Testis (tissue), 5 donors: ENCODE measurements at places on chromosomes 3 and 15. TPM values are rescaled to one million over a fixed set of nuclear protein-coding genes. Genes with fewer than 3 reads are reported as not detected.

Gene TRPM1
- total RNA-seq: 4.4 TPM

Gene CFAP100
- total RNA-seq: 21.4 TPM

GRCh38 chr3:126540342-126540849, 16.4 kb downstream of the CHST13 start:
- no peaks in the 10 kb centered on the region for H3K4me1 ChIP-seq
- H3K27me3 ChIP-seq: no peaks in the 10 kb centered on the region
- H3K36me3 ChIP-seq: no peaks in the 10 kb centered on the region
- no peak overlapping the region for H3K4me3 ChIP-seq
- H3K27ac ChIP-seq: no peak overlapping the region

DNA sequence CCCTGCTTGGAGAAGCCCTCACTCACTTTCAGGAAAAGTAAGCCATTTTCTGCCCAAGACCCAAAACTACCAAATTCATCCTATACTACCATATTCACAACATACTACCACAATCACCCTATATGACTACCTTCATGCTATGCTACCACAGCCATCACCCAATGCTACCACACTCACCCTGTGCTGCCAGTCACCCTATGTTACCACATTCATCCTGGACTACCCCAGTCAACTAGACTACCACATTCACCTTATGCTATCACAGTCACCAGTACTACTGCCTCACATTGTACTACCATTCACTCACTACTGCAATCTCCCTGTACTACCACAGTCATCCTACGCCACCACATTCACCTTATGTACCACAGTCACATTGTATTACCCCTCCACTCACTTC, 58.4 kb upstream of the CDV3 start:
- H3K4me3 ChIP-seq: no peak overlapping the region
- no peaks in the 10 kb centered on the region for H3K27me3 ChIP-seq
- H3K36me3 ChIP-seq: no peaks in the 10 kb centered on the region

DNA sequence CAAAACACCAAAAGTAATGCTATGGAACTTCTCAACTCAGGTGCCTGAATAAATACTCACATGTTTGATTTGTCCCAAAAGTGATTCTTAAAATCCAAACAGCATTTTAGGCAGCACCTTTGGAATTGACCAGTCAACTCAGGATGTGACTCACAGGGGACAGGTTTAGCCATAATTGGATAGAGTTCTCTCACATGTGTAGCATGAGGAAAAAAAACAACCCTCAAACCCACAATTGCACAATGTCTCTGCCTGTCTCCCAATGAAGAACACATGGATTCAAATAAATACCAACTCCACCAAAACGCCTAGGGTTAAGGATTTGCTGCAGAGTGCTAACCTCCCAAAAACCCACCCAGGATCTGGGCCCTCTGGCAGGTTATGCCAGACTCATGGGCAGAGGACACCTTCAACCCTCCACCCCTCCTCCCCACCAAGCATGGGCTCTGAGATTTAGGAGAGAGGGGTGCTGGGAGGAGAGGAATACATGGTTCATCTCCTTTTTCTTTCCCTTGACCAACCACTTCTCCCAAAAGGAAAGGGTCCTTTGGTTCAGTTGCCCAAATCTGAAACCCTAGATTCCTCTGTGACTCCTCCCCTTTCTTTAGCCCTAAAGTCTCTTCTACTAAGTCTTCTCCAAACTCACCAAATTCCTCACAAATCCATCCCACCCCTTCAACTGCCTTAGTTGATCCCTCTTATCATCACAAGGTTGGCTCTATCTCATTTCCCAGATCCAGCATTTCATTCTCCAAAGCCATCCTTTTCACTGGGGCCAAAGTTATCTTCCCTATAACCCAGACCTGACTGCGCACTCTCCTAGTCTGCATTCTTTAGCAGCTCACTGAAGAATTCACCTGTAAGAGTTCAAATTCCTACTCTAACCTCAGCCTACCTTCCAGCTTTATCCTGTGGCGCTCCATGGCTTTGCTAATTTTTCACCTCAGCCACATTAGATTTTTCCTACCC, 7.7 kb downstream of the RYK start:
- H3K27me3 ChIP-seq: no peaks in the 10 kb centered on the region
- no peaks in the 10 kb centered on the region for H3K36me3 ChIP-seq
- peaks cover 38% of the 10 kb centered on the region for H3K4me1 ChIP-seq
- H3K4me3 ChIP-seq: no peak overlapping the region
- no peak overlapping the region for H3K27ac ChIP-seq
- no peak for DNase-seq

GRCh38 chr3:196216089-196216564, at the start of gene SLC51A:
TSS of gene SLC51A (plus strand) at chr3:196216534. CDS start at chr3:196216713, 179 bp downstream.
- peaks cover 75% of the 10 kb centered on the region for H3K4me1 ChIP-seq
- peak within 1 kb of the TSS; percentile 76 for H3K27ac ChIP-seq
- no peak for DNase-seq
- no peaks in the 10 kb centered on the region for H3K36me3 ChIP-seq
- H3K4me3 ChIP-seq: no peak within 1 kb of the TSS
- no peaks in the 10 kb centered on the region for H3K27me3 ChIP-seq

DNA sequence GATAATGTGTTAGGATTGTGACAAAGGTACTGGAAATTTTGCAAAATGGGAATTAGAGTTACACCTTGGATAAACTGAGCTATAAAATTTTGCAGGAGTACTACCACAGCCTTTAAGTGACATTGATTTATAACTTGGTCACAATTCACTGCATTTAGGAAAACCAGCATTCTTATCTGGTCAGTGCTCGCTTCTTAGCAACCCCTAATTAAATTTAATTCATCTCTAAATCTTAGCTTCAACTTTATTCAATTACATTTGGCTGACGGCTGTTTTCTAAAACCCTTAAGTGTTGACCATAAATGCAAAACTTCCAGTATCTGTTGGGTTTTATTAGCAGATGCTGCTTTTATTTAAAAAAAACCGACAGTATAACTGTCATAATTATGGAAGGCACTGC, 31.3 kb downstream of the TFRC start:
- no peaks in the 10 kb centered on the region for H3K36me3 ChIP-seq
- H3K4me1 ChIP-seq: no peaks in the 10 kb centered on the region
- H3K27ac ChIP-seq: no peak overlapping the region
